ENCODE measurements at places on chromosomes 2 and 18.

DNA sequence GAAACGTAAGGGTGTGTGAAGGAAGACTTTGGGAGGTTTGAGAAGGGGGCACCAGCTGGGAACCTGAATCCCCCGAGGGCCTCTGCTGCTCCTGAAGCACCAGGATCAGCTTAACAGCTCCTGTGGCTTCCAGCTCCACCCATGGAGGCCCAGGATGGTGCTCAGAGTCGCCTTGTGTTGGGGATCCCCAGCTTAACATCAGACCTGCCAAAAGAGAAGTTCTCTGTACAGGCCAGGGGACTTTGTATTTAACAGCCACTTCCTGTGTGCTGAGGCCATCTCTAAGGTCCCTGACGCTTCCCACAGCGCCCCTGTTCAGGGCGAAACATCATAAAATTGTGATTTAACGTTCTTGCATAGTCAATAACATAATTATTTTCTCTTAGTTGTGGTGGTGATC lies 77.5 kb downstream of the NCK2 start:
- no peak for DNase-seq

- no peak for DNase-seq
Observed at GRCh38 chr2:231820786-231821303, 34.6 kb downstream of the COPS7B start.

- DNase-seq: no peak
Observed at GRCh38 chr2:2568411-2568810, 237.3 kb upstream of the MYT1L start.

GRCh38 chr2:74418312-74418711 lies 3.1 kb downstream of the C2orf81 start:
- no peak for DNase-seq

GRCh38 chr2:77270433-77270832 lies 251.7 kb downstream of the LRRTM4 start:
- no peak for DNase-seq

- no peak for DNase-seq
Observed at GRCh38 chr2:62176801-62177200, 19.1 kb upstream of the B3GNT2 start.

GRCh38 chr2:208186893-208187292 lies 2.9 kb downstream of the C2orf80 start:
- no peak for DNase-seq

GRCh38 chr2:40531359-40531758 lies 79.5 kb upstream of the SLC8A1 start:
- no peak for DNase-seq

- no peak for DNase-seq
Observed at GRCh38 chr18:6256521-6256920, 158.2 kb downstream of the L3MBTL4 start.

DNA sequence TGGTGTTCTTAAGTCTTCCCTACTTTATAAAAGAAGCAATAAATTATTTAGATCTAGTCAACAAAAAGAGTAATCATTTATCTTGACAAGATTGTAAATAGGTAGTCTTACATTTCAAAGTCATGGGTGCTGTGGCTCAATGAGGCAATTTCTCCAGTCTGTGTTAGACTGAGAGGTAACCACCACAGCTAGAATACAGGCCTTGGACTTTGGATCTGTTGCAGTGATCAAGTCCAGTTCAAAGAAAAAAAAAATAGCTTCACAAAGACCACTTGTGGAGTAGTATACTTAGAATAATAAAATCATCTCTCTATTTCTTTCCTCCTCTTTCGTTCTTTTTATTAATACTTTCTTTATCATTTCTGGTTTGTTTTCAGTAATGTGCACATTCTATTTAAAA lies 93.1 kb upstream of the FSIP2 start:
- DNase-seq: no peak

GRCh38 chr2:16638946-16639345 lies 26.7 kb downstream of the CYRIA start:
- DNase-seq: peak; percentile 66

DNA sequence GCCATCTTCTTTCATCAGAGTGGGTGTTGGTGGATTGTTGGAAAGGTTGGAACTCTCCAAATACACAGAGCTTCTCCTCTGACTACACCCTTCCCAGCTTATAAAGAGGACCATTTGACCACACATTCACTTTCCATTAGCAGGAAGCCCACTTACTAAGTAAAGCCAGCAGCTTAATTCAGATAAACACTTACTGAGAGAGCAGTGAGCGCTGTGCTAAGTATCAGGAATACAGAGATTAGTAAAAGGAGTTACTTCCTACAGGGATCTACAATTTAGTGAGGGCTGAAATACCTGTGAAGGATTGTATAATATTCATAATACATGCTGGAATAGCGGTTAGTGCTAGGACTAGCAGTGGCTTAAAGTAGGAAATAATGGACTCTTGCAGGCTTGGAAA lies 343.0 kb downstream of the NYAP2 start:
- no peak for DNase-seq

GRCh38 chr2:61196671-61197070 lies 34.7 kb downstream of the C2orf74 start:
- no peak for DNase-seq

GRCh38 chr2:60496956-60497355 lies 56.5 kb downstream of the BCL11A start:
- DNase-seq: no peak

GRCh38 chr2:31142110-31142509 lies 3.9 kb upstream of the GALNT14 start:
- no peak for DNase-seq

DNA sequence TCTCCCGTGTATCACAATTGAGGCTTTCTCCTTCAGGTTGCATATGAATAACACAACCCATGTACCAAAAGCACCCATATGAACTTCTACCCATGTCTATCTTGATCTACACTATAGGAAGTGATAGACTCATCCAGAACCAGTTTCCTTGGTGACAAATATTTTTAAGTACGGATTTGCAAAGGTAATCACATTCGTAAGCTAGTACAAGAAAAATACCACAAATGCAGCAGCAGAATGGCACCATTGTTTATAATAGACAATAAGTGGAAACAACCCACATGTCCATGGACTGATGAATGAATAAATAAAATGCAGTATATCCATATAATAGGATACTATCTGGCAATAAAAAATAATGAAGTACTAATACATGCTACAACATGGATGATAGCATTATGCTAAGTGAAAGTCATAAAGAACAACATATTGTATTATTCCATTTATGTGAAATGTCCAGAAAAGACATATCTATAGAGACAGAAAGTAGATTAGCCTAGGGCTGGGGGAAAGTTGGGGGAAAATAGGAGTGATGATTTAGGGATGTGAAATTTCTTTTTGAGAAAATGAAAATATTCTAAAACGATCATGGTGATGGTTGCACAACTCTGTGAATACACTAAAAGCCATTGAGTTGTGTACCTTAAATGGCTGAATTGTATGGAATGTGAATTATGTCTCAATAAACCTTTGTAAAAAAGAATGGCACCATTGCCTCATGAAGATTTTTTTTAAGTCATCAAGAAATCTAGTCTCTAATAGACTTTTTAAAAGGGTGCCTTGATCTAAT lies 3.4 kb upstream of the CCDC88A start:
- no peak for DNase-seq

DNA sequence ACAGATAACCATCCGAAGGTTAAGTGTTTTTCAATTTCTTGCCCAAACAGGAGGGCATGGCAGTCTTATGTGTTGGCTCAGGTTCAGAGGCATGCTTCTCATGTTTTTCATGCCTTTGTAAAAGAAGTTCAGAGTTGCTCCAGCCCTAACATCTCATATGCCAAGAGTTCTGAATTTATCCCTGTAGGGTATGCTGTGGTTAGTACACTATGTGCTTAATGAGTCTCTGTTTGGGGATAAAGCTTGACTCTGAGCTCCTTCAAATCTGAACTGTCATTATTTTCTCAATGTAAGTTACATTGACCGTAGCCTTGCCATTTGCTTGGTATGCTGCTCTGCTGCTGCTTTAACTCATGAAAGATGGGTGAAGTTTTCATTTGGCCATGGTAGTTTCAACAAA lies 67.9 kb upstream of the PNPT1 start:
- DNase-seq: no peak

DNA sequence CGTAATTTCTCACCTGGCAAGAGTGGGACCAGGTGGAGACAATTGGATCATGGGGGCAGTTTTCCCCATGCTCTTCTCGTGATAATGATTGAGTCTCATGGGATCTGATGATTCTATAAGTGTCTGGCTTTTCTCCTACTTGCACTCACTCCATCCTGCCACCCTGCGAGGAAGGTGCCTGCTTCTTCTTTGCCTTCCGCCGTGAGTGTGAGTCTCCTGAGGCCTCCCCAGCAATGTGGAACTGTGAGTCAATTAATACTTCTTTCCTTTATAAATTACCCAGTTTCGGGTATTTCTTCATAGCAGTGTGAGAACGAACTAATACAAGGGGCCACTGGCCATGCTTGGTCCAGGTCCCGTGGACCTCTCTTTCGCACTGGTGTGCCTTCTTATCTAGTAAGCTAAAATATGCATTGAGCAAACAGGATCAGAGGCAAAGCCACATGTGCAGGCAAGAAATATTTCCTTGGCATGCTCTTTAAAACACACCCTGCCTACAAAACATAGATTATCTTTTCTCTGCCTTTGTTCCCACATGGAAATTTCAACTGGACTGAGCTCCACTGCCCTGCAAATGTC lies 821.1 kb downstream of the TRIB2 start:
- DNase-seq: no peak

GRCh38 chr2:10252661-10253060 lies 50.0 kb upstream of the HPCAL1 start:
- DNase-seq: no peak

DNA sequence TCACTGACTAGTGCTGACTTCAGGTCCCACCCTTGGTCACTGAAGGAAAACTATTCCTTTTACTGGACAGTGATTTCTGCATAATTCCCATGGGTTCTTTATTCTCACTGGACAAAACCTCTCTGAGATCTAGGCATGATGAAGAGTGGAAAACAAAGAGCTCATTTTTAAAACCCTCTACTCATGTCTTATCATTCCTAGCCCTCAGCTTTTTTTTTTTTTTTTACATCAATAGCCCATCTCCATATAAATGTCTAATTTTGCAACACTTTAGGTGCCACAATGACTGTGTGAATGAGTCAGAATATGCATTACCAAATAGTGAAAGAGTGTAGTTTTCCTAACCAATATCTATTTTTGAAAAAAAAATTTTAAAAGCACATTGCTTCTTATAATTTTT lies 74.8 kb downstream of the TCF4 start:
- no peak for DNase-seq

DNA sequence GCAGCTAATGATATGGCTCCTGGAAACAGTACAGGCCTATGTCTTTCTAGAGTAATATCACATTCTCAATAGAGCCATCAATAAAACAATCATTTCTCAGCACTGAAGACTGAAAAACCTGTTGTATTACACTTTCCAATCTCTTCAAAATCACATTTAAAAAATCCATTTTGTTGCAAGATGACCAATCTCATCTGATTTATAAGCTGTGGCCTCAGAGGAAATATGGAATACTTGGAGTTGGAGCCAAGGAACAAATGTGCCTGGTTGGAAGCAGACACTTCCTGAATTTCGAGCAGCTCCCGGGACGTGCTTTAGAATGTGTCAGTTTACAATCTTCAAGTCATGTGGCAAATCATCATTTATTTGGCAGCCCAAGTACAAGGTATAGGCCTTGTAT lies 114.5 kb downstream of the ADCYAP1 start:
- peak; percentile 22 for DNase-seq

- DNase-seq: no peak
Observed at GRCh38 chr18:26723981-26724380, 141.5 kb downstream of the AQP4 start.

GRCh38 chr2:108315444-108315934 lies 26.8 kb downstream of the SULT1C2 start:
- peak; percentile 2 for DNase-seq

DNA sequence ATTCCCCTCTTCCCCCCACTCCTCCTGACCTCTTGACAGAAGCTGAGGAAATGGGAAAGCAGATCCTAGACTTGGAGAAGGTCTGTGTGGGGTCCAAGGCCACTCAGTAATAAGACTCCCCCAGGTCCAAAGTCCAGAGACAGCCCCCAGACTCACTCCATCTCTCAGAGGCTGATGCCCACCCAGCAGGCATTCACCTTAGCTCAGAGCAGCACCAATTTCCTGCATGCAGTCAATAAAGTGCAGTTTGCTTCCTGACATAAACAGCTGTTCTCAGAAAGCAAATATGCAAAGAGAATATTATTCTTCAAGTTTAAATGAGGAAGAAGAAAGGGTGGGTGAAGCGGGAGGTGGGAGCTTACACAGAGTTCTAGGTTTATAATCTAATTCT lies 84.1 kb upstream of the RTN4 start:
- no peak for DNase-seq

DNA sequence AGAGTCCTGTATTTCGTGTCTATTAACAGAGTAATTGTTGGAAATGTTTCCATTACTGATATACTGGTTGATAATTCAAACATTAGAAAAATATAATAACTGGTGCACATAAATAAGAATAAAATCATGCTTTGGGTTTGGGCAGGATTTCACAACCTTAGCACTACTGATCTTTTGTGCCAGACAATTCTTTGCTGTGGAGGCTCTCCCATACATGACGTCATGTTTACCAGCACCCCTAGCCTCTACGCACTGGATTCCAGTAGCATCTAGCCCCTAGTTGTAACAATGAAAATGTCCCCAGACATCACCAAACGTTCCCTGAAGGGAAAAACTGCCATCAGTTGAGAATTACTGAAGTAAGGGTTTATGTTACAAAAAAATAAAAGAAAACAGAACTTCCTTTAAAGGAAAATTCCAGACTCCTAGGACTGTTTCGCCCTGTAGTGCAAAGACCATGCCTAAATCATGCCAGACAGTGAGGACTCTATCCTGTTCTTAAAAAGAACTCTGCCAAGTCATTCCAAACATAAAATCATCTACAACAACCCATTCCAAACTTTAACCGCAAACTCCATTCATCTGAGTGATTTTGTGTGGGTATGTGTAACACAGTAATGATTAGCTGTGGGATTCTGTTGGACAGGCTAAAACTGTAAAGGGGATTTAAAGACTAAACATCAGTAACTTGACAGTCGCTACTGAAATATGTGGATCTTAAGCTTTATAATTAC lies 313.4 kb upstream of the CCDC68 start:
- DNase-seq: no peak

- no peak for DNase-seq
Observed at GRCh38 chr2:144261966-144262365, 258.0 kb downstream of the ZEB2 start.

GRCh38 chr2:43087413-43087812 lies 139.0 kb downstream of the ZFP36L2 start:
- DNase-seq: no peak

- DNase-seq: no peak
Observed at GRCh38 chr18:79988071-79988450, 302 bp downstream of the TXNL4A start.

GRCh38 chr2:54480025-54480424 lies 23.9 kb downstream of the SPTBN1 start:
- no peak for DNase-seq

Measured in brain (organoid and tissue), 16 donors.